H9 (cell line): ENCODE measurements at places on chromosomes 6 and 20. TPM values are rescaled to one million over a fixed set of nuclear protein-coding genes. Genes with fewer than 3 reads are reported as not detected.
A peak's percentile ranks its signal among the peaks of the same experiment; 100 is the strongest.

DNA sequence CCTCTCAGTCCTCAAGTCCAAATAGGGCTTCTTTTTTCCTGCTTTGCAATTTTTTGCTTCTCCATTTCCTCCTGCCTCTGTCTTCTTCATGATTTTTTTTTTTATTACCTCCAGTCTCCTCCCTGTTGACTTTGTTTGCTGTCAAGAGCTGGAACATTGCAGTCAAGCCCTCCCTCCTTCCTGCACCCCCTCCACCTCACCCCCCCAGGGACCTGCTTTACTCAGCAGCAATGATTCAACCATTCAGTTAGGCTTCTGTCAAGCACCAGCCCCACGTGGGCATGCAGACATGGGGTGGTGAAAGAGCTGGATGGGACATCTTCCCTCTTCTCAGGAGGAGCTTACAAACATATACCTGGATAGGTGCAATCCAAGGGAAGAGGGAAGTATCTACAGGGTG is 142.4 kb downstream of the LRFN2 start:
- no peaks in the 10 kb centered on the region for H3K27me3 ChIP-seq
- no peak for DNase-seq
- no peak overlapping the region for H3K4me3 ChIP-seq

DNA sequence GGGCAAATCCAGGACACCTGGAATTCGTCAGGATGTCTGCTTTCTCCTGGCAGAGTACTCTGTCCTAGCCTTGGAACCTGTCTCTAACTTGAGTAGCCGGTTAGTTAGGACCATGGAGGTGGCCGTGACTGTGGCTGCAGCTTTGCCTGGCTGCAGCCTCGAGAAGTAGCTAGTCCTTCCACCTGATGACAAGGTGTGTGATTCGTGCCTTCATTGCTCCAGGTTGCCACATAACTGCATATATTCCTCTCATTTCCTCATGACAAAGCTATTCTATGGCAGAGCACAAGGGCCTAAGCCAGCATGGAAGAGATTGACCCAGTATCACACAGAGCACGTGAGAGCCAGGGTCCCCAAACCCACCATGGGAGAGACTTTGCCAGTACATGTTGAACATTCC is 39.8 kb upstream of the KIF25 start:
- no peak for DNase-seq
- no peak overlapping the region for H3K27ac ChIP-seq
- peaks cover 27% of the 10 kb centered on the region for H3K36me3 ChIP-seq

The TGM3 gene
- total RNA-seq: not detected in 2 replicates

The PSORS1C2 gene
- total RNA-seq: 0.31 and 0.33 TPM in 2 replicates

DNA sequence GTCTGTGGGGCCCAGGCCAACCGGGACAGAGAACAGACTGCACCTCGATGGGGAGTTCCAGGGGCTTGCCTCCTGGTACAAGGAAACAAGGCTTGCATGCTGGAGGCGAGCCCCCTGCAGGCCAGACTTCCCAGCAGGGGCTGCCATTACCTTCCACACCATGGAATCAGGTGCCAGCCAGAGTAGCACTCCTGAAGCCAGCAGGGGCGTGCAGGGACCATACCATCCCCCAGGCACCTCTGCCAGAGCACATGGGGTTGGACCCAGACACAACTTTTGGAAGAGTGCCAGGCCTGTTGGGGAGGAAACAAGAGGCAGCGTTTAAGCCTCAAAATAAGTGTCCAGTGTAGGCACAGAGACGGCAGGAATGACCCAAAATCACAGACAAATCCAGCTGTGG is 6.5 kb downstream of the DDO start:
- DNase-seq: peak; percentile 69
- no peak overlapping the region for H3K27ac ChIP-seq
- no peak overlapping the region for H3K4me3 ChIP-seq

DNA sequence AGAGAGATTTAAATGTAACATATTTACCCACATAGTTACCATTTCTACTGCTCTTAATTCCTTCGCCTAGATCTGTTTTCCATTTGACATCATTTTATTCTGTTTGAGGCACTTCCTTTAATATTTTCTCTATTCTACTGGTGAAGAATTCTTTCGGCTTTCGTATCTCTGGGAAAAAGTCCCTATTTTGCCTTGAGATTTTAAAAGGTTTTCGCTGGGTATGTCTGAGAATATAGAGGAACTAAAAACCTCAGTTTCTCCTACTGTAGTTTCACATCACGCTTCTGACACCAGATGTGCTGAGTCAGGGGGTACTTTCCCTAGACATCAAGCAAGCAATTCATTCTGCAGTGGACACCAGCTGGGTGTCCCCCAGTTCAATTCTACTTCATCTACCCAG is 61.7 kb downstream of the E2F3 start:
- peaks cover 63% of the 10 kb centered on the region for H3K36me3 ChIP-seq
- no peak for DNase-seq
- peaks cover 17% of the 10 kb centered on the region; the same call in 1 of the 2 replicates for H3K4me1 ChIP-seq
- H3K27me3 ChIP-seq: no peaks in the 10 kb centered on the region

GRCh38 chr20:45432294-45432693 is 16.4 kb downstream of the PIGT start:
- H3K27ac ChIP-seq: no peak overlapping the region
- H3K4me1 ChIP-seq: no peaks in the 10 kb centered on the region
- H3K4me3 ChIP-seq: no peak overlapping the region
- no peaks in the 10 kb centered on the region for H3K27me3 ChIP-seq

DNA sequence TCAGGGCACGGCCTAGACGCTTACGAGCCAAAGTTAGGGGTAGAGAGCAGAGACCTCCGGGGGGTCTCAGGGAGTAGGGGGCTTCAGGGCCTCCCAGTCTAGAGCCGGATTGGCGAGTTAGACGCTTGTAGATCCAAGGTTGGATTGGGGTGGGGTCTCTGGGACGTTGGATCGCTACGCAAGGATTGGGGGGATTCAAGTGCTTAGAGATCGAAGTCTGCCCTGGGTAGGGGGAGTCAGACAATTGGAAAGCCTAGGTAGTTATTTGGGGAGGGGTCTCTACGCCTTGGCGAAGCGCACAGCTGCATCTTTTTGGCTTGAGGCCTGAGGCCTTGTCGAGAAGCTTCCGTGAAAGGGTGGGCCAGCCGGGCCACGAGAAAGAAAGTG is 469 bp downstream of the STX16 start:
- H3K27ac ChIP-seq: peak overlapping the region; percentile 95
- H3K27me3 ChIP-seq: no peaks in the 10 kb centered on the region

GRCh38 chr20:62697468-62697912 is 11.1 kb upstream of the NTSR1 start:
- DNase-seq: no peak
- no peaks in the 10 kb centered on the region for H3K4me1 ChIP-seq
- H3K36me3 ChIP-seq: no peaks in the 10 kb centered on the region
- no peak overlapping the region for H3K4me3 ChIP-seq
- no peaks in the 10 kb centered on the region; the same call in 1 of the 2 replicates for H3K27me3 ChIP-seq

DNA sequence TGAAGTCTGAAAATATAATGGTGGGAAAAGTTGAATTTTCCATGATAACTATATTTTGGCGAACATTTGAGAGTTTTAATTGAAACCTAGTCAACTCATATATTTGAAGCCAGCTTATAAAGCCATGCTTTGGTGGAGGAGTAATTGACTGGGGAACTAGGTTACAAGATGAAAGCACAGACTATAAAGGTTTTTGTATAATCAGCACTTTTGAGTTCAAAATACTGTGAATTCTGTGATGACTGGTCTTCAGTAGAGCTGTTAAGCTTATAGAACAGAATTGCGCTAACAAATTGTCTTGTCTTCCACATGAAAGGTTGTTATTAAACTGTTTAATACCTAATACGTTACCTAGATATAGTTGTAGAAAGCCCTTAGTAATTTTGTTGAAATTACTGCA is 159.1 kb upstream of the SCGN start:
- no peaks in the 10 kb centered on the region for H3K4me1 ChIP-seq
- H3K4me3 ChIP-seq: no peak overlapping the region
- no peaks in the 10 kb centered on the region for H3K36me3 ChIP-seq
- no peak overlapping the region for H3K27ac ChIP-seq
- no peak for DNase-seq
- H3K27me3 ChIP-seq: no peaks in the 10 kb centered on the region

The JAG1 gene
- 54.0 and 58.1 TPM in 2 replicates for total RNA-seq

DNA sequence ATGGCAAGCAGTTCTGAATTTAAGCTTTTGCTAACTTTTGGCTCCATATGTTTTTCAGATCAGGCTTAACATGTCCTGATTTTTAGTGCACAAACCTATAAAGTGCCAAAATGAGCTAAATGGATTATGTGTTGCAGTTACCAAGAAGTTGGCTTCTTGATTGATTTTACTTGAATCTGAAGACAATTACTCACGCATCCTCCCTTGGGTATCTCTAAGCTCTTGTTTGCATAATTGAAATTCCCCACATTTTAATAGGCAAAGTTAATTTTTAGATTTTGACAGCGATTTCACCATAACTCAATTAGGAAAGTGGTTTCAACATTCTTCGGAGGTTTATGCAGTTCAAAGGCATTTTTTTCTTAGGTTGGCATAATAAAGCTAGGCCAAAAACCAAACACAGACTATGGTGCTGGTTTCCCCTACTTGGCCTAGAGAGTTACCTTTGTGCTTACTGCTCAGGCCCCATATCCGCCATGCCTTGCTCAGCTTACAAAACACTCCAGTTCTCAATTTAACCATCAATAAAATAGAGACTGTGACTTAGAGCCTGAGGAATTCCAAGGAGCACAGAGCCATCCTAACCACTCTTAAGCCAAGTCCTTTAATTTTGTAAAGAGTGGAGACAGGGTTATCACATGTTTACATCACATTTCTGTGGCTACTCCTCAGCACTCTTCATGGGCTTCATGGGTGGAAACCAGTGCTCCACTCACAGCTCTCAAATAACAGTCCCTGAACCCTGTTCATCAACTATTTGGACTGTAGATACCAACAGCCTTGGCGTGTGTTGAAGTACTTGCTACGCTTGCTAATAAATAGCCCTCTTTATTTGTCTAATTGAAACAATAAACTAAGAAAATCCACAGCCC is 32.1 kb downstream of the LAMA4 start:
- H3K27me3 ChIP-seq: no peaks in the 10 kb centered on the region
- H3K4me3 ChIP-seq: no peak overlapping the region
- H3K4me1 ChIP-seq: no peaks in the 10 kb centered on the region; the same call in 1 of the 2 replicates
- H3K27ac ChIP-seq: no peak overlapping the region
- DNase-seq: no peak
- no peaks in the 10 kb centered on the region for H3K36me3 ChIP-seq

DNA sequence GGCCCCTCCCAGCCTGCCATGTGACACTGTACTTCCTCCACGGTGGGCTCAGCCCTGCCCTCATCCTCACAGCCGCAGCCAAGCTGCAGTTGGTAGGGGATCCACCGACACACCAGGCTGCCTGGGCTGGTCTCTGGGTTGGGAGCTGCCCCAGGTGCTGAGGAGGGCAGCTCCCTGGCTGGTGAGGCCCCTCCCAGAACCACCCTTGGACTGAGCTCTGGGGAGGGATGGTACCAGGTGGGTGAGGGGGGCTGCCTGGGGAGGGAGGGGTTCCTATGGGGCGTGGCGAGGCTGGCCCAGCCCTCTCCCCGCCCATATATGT is 185 bp upstream of the TNFRSF6B start:
- H3K4me3 ChIP-seq: peak overlapping the region; percentile 34; the same call in 1 of the 2 replicates
- H3K4me1 ChIP-seq: no peaks in the 10 kb centered on the region
- H3K27ac ChIP-seq: no peak overlapping the region
- H3K27me3 ChIP-seq: no peaks in the 10 kb centered on the region
- H3K36me3 ChIP-seq: peaks cover 17% of the 10 kb centered on the region

GRCh38 chr6:125013938-125014660 is 51.9 kb downstream of the RNF217 start:
- peaks cover 3% of the 10 kb centered on the region; the same call in 1 of the 2 replicates for H3K4me1 ChIP-seq
- H3K4me3 ChIP-seq: no peak overlapping the region
- H3K36me3 ChIP-seq: no peaks in the 10 kb centered on the region
- DNase-seq: no peak
- H3K27ac ChIP-seq: no peak overlapping the region

GRCh38 chr6:23282252-23283021 is 713.1 kb downstream of the HDGFL1 start:
- H3K27ac ChIP-seq: no peak overlapping the region
- DNase-seq: no peak
- no peak overlapping the region for H3K4me3 ChIP-seq
- no peaks in the 10 kb centered on the region for H3K27me3 ChIP-seq
- no peaks in the 10 kb centered on the region for H3K4me1 ChIP-seq
- H3K36me3 ChIP-seq: no peaks in the 10 kb centered on the region

The SNX21 gene
- total RNA-seq: 18.9 and 20.5 TPM in 2 replicates

The TRIM38 gene
- 0.55 and 0.61 TPM in 2 replicates for total RNA-seq

DNA sequence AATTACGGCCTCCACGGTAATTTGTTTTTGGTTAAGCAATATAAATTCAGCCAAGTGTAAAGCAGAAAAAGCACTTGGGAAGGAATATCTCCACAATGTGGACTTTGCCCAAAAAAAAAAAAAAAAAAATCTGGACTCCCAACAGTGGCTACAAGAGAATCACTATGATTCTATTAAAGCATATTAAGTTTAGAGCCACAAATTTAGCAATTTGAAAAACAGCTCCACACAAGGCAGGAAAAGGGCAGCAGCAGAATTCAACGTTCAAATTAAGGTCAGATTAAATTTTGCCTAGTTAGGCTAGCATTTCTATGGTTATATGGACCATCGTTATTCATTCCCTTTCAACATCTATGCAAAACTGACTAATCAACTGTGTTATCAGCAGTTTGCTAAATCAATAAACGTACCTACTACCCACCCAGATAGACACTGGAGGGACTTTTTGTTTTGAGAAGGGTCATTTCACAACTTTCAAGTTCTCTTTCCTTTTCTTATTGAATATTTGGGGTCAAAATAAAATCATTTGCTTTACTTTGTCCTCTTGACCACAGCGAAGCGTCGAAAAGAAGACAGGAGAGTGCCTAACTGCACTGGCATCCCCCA is 1.0 kb downstream of the MCM9 start:
- peaks cover 58% of the 10 kb centered on the region for H3K36me3 ChIP-seq
- no peak for DNase-seq
- no peaks in the 10 kb centered on the region for H3K27me3 ChIP-seq
- peak overlapping the region; percentile 86 for H3K4me3 ChIP-seq
- no peaks in the 10 kb centered on the region for H3K4me1 ChIP-seq

The HDGFL1 gene
- total RNA-seq: not detected in 2 replicates

The FNDC11 gene
- 2.5 and 2.7 TPM in 2 replicates for total RNA-seq

- H3K27ac ChIP-seq: no peak overlapping the region
- no peak overlapping the region for H3K4me3 ChIP-seq
- no peak for DNase-seq
- H3K36me3 ChIP-seq: no peaks in the 10 kb centered on the region
- no peaks in the 10 kb centered on the region for H3K4me1 ChIP-seq
Measured at GRCh38 chr20:10590950-10591671, 82.7 kb downstream of the JAG1 start.

The CEP57L1 gene
- 8.3 and 8.4 TPM in 2 replicates for total RNA-seq

GRCh38 chr6:119323478-119323877 is 26.1 kb downstream of the MAN1A1 start:
- no peaks in the 10 kb centered on the region for H3K36me3 ChIP-seq
- no peak overlapping the region for H3K4me3 ChIP-seq
- no peaks in the 10 kb centered on the region for H3K27me3 ChIP-seq

The CD2AP gene
- 50.1 and 50.5 TPM in 2 replicates for total RNA-seq
